Esophagus muscularis mucosa (tissue), 4 donors: ENCODE measurements at places on chromosomes 11 and 22.
A peak's percentile ranks its signal among the peaks of the same experiment; 100 is the strongest.

- no peaks in the 10 kb centered on the region for H3K36me3 ChIP-seq
- H3K4me1 ChIP-seq: no peaks in the 10 kb centered on the region
- no peak for DNase-seq
- no peaks in the 10 kb centered on the region for H3K27me3 ChIP-seq
- no peak overlapping the region for H3K27ac ChIP-seq
Measured at GRCh38 chr11:111388420-111388819, 9.3 kb upstream of the POU2AF1 start.

DNA sequence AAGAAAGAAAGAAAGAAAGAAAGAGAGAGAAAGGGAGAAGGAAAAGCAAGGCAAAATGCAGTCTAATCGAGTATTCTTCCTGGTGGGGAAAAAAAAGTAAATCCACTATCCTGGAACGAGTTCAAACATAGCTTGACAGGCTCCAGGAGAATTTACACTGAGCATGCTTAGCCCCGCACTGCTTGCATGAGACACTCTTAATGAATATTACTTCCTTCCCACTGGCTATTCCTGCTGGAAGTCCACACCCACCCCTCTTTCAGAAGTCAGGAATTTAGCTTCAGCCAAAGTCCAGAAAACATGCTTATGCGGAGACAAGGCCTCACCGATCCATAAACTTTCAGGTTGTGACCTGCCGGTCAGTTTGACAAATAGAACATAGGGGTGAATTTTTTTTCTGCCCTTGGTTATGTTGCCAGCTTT is 251.8 kb upstream of the BLID start:
- no peak for DNase-seq
- H3K4me1 ChIP-seq: peaks cover 13% of the 10 kb centered on the region
- no peaks in the 10 kb centered on the region for H3K27me3 ChIP-seq
- H3K4me3 ChIP-seq: peak overlapping the region; percentile 7

- no peak for DNase-seq
- H3K36me3 ChIP-seq: no peaks in the 10 kb centered on the region
- H3K4me1 ChIP-seq: no peaks in the 10 kb centered on the region
- H3K27me3 ChIP-seq: no peaks in the 10 kb centered on the region
- H3K27ac ChIP-seq: no peak overlapping the region
- H3K4me3 ChIP-seq: no peak overlapping the region
Measured at GRCh38 chr11:124707829-124708228, 31.9 kb upstream of the NRGN start.

- no peak overlapping the region for H3K27ac ChIP-seq
- H3K36me3 ChIP-seq: no peaks in the 10 kb centered on the region
- H3K27me3 ChIP-seq: no peaks in the 10 kb centered on the region
Measured at GRCh38 chr11:63508009-63508408, 2.1 kb downstream of the LGALS12 start.

GRCh38 chr22:42243802-42244060 is 26.7 kb downstream of the TCF20 start:
- no peaks in the 10 kb centered on the region for H3K4me1 ChIP-seq
- DNase-seq: no peak
- no peak overlapping the region for H3K4me3 ChIP-seq
- no peaks in the 10 kb centered on the region for H3K27me3 ChIP-seq
- H3K36me3 ChIP-seq: no peaks in the 10 kb centered on the region
- H3K27ac ChIP-seq: no peak overlapping the region

DNA sequence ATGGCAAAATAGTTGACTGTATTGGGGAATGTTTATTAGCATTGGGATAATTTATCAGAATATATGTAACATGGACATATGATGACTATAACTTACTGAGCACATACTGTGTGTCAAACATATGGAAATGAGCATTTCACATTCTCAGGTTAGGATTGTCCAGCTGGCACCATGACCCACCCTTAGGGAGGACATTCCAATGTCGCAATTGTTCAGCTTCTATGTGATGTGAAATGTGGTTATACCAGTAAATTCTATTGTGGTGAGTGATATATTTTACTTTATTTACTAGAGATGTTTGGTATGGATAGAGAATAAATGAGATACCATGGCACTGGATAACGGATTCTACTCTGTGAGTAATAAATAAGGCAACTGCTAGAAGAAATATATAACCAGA is 50.4 kb downstream of the OR4A47 start:
- DNase-seq: no peak
- no peak overlapping the region for H3K27ac ChIP-seq
- no peak overlapping the region for H3K4me3 ChIP-seq
- H3K27me3 ChIP-seq: no peaks in the 10 kb centered on the region
- H3K4me1 ChIP-seq: no peaks in the 10 kb centered on the region
- H3K36me3 ChIP-seq: no peaks in the 10 kb centered on the region

- H3K36me3 ChIP-seq: no peaks in the 10 kb centered on the region
- DNase-seq: no peak
- H3K4me1 ChIP-seq: peaks cover 22% of the 10 kb centered on the region
- H3K4me3 ChIP-seq: no peak overlapping the region
Measured at GRCh38 chr22:46029036-46029435, 52.1 kb upstream of the WNT7B start.

- H3K4me3 ChIP-seq: no peak overlapping the region
- no peaks in the 10 kb centered on the region for H3K27me3 ChIP-seq
- H3K27ac ChIP-seq: no peak overlapping the region
- H3K4me1 ChIP-seq: peaks cover 17% of the 10 kb centered on the region
- no peak for DNase-seq
- no peaks in the 10 kb centered on the region for H3K36me3 ChIP-seq
Measured at GRCh38 chr11:107842412-107843100, 16.0 kb downstream of the SLC35F2 start.

GRCh38 chr22:47645450-47645914 is 883.0 kb downstream of the TBC1D22A start:
- peak; percentile 26 for DNase-seq
- no peaks in the 10 kb centered on the region for H3K4me1 ChIP-seq
- H3K36me3 ChIP-seq: no peaks in the 10 kb centered on the region

DNA sequence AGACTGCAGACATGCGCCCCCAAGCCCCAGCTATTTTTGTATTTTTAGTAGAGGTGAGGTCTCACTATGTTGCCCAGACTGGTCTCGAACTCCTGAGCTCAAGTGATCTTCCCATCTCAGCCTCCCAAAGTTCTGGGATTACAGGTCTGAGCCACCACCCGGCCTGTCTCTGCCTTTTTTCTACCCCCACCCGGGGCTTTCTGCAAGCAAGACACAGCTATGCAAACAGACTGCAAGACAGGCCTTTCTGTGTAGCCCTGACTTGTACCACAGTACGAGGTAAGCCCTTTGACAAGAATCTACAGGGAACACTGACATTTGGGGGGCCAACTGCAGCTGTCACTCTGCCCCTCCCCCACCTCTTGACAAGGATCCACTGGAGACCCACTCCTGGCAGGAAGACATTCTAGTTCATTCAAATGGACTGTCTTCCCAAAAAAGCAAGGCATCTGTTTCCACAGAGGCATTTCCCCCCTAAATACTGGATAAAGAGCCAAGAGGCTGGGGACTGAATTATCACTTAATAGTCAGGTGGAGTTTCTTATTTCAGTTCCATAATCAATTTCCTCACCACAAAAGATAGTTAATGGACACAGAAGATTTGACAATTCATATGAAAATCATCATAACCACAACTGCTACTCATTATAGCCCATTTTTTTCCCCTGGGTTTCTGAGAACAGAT is 118.2 kb downstream of the ABTB2 start:
- DNase-seq: no peak
- H3K27me3 ChIP-seq: no peaks in the 10 kb centered on the region
- H3K4me3 ChIP-seq: no peak overlapping the region
- no peaks in the 10 kb centered on the region for H3K36me3 ChIP-seq
- peaks cover 9% of the 10 kb centered on the region for H3K4me1 ChIP-seq

- H3K4me1 ChIP-seq: peaks cover 27% of the 10 kb centered on the region
- no peak overlapping the region for H3K4me3 ChIP-seq
- H3K27me3 ChIP-seq: peaks cover 61% of the 10 kb centered on the region
Measured at GRCh38 chr22:50540381-50540780, 5.3 kb upstream of the KLHDC7B start.

DNA sequence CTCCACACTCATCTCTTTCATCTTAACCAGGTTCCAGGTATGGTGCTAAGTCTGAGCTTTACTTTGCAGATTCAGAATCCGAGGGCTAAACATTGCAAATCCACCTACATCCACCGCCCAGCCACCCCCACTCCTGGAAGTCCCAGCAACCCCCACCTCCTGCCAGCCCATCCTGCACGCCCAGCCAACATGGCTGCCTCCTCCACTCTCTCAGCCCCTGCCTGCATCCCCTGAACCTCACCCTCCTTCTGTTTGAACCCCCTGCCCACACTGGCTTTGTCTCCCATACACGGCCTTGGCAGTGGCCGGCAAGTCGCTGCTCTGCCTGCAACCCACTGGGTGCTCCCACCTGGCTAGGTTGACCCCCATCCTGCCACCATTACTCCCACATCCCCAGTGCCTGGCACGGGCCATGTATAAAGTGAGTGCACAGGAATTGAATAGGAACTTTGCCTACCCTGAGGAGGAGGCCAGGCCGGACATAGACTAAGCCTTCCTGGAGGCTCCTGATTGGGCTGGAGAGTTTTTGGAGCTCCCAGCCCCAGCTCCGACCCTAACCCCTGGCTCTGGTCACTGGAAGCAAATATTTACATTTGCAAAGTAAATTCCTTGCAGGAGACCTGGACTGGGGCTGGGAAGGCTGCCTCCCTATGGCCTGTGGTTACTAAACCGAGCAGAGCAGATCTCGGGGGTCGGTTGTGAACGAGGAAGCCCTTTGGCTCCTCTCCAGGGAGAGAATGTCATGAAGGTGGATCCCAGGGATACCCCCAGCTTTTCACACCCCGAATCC is 14.4 kb downstream of the EMID1 start:
- H3K27ac ChIP-seq: no peak overlapping the region
- H3K4me1 ChIP-seq: peaks cover 4% of the 10 kb centered on the region
- H3K4me3 ChIP-seq: no peak overlapping the region
- H3K36me3 ChIP-seq: no peaks in the 10 kb centered on the region
- DNase-seq: no peak
- H3K27me3 ChIP-seq: no peaks in the 10 kb centered on the region

DNA sequence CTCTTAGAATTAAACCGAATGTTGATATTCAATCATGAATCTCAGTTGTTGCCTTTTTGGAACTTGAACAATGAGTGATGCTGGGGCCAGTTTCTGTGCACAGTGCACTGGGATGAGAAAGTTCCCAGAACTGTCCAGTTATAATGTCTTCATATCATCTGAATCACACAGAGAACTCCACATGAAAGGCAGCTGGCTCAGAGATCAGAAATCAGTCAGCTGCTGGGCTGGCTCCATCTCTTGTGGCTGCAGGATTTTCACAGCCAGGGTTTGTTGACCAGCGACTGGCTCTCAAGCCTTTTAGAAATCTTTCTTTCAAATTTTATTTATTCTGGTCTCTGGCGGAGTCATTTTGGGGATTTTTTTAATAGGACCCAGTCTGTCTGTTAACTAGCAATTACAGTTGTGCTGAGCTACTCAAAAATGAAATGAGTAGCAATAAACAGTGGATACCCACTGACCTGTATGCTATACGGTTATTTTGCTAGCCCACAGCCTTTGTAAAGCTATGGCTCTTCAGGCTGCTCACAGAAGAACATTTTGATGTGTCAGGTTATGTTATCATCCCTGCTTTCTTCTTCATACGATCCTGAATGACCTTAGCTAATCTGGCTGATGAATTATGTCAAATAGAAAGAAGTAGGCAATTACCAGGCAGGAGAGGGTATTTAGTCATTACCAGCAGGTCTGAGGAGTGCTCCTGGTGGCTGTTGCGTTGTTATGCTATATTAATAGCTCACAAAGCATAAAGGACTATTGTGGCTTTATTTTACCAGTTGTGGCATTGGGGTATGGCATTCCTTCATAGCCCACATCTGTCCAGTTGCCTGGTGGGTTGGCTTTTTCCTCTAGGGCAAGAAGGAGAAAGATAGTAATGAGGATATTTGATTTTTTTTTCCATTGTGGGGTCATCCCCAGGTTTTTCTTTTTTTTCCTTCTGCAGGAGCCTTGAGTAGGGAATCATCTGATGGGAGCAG is 3.6 kb downstream of the FAT3 start:
- no peak overlapping the region for H3K4me3 ChIP-seq
- peaks cover 76% of the 10 kb centered on the region for H3K27me3 ChIP-seq
- DNase-seq: no peak
- H3K36me3 ChIP-seq: no peaks in the 10 kb centered on the region
- H3K27ac ChIP-seq: no peak overlapping the region

- no peak overlapping the region for H3K4me3 ChIP-seq
- no peaks in the 10 kb centered on the region for H3K27me3 ChIP-seq
- H3K4me1 ChIP-seq: peaks cover 74% of the 10 kb centered on the region
Measured at GRCh38 chr11:12122083-12122482, 11.7 kb downstream of the MICAL2 start.

DNA sequence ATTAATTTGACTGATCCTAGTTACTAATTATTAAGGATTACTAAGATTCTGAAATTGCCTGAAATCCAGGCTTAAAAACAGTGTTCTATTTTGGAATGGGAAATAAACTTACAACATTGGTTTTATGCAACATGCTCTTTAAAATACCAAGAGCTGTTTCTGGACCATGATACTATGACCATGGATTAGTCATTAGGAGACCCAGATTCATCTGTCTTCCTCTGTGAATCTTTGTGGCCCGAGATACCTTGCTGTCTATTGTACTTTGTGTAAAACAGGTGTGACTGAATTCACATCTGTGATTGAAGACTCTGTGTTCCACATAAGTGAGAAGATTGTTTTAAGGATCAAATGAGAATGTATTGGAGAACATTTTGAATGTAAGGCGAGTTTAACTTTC is 98.8 kb downstream of the HSD17B12 start:
- H3K4me1 ChIP-seq: no peaks in the 10 kb centered on the region
- H3K27ac ChIP-seq: no peak overlapping the region
- no peak for DNase-seq
- no peak overlapping the region for H3K4me3 ChIP-seq
- no peaks in the 10 kb centered on the region for H3K36me3 ChIP-seq

DNA sequence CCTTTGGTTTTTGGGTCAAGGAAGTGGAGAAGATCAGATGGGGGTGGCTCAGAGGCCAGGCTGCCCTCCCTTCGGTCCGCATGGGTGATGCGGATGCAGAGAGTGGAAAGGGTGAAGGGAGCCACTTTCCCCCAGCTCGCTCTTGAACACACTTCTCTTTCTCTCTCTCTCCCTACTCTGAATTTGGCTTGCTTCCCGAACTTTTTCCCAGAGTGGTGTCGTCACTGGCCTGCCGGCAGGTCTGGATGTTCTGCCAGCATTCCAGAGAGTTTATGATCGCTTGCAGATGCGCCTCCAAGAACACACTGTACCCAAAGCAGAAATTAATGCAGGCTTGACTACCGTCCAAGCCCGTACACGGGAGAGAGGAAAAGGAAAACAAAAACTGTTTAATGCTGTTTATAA is 103.2 kb downstream of the ZBTB16 start:
- peak overlapping the region; percentile 99 for H3K27ac ChIP-seq
- no peaks in the 10 kb centered on the region for H3K27me3 ChIP-seq
- H3K4me3 ChIP-seq: peak overlapping the region; percentile 20
- peak; percentile 99 for DNase-seq

GRCh38 chr22:24216541-24217209 is 28.2 kb downstream of the GGT5 start:
- no peak overlapping the region for H3K4me3 ChIP-seq
- H3K4me1 ChIP-seq: no peaks in the 10 kb centered on the region
- H3K36me3 ChIP-seq: peaks cover 9% of the 10 kb centered on the region
- no peaks in the 10 kb centered on the region for H3K27me3 ChIP-seq

GRCh38 chr22:19506212-19506611 is 18.0 kb downstream of the CLDN5 start:
- no peaks in the 10 kb centered on the region for H3K27me3 ChIP-seq
- no peaks in the 10 kb centered on the region for H3K4me1 ChIP-seq
- no peak overlapping the region for H3K4me3 ChIP-seq
- no peak for DNase-seq
- no peak overlapping the region for H3K27ac ChIP-seq

- no peak overlapping the region for H3K4me3 ChIP-seq
- H3K27ac ChIP-seq: no peak overlapping the region
- DNase-seq: no peak
- no peaks in the 10 kb centered on the region for H3K27me3 ChIP-seq
- H3K4me1 ChIP-seq: no peaks in the 10 kb centered on the region
Measured at GRCh38 chr11:119406005-119406404, 17.0 kb downstream of the THY1 start.
